ENCODE measurements at places on chromosomes 16 and 17.
A peak's percentile ranks its signal among the peaks of the same experiment; 100 is the strongest.

GRCh38 chr17:68085771-68086381, 50.3 kb downstream of the KPNA2 start:
- DNase-seq, result no peak

- no peak for DNase-seq
Observed at GRCh38 chr17:33902901-33903449, 352.1 kb upstream of the CCL2 start.

GRCh38 chr16:31700530-31701388, 172.8 kb upstream of the ZNF267 start:
- peak; percentile 88 for DNase-seq

- DNase-seq, result peak; percentile 39
Observed at GRCh38 chr17:47192554-47192953, 3.5 kb upstream of the CDC27 start.

- no peak for DNase-seq
Observed at GRCh38 chr17:62657690-62658089, 30.2 kb downstream of the MRC2 start.

GRCh38 chr17:45320931-45321461, 4.2 kb upstream of the MAP3K14 start:
- DNase-seq, result no peak

DNA sequence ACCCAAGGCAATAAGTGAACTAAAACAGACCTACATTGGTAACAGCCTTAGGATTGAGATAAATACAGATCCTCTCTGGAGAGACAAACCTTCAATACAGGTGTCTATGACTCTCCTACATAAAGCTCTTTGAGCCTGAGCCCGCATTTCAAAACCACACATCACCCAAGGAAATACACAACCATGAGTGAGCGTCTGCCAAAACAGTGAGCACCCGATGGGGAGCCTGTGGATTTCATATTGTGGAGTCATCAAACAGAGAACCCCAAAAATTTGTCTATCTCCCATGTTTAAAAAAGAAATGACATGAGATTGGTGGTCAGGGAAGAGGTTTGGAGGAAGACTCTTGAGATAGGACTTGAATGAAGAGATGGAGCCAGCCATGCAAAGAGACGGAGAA, 102.2 kb upstream of the LHX1 start:
- no peak for DNase-seq

All from NCI-H1092 (cell line).